ENCODE measurements at places on chromosomes 7 and 10. TPM values are rescaled to one million over a fixed set of nuclear protein-coding genes. Genes with fewer than 3 reads are reported as not detected.
A peak's percentile ranks its signal among the peaks of the same experiment; 100 is the strongest.

DNA sequence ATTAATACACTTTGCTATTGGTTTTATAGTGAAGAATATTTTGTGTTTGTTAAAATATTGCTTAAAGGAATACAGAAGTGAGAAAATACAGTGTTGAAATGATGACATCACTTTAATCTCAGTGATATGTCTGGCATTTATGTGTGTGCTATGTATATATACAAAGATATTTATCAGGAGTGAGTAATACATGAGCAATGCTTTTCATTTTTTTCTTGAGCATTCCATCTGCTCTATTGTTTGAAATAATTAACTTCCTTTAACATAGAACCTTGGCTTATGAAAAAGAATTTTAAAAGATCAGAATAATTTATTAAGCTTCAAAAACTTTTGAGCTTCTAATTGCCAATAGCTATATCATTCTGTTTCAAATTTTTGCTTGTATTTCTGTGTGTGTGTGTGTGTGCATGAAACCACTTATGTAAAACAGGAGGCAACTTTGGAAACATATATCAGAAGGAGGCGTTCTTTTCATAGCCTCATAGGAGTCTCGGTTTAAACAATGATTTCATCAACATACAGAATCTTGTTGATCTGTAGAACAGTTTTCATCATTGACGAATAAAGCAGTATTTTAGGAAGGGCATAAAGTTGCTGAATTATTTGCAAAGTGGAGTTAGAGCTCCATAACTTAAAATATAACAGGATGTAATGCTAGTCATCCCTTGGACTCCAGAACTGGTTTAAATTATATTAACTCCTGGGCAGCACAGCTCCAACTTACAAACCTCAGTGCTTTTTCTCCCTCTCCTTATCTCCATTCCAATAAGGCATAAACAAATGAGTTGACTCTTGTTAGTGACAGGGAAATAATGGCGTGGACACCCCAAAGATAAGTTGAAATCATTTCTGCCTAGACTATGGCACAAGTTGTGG is 228.4 kb upstream of the DGKB start:
- no peak overlapping the region for H3K27ac ChIP-seq
- no peak overlapping the region for H3K4me3 ChIP-seq
- no peak for DNase-seq
- no peaks in the 10 kb centered on the region for H3K27me3 ChIP-seq
- H3K4me1 ChIP-seq = peaks cover 8% of the 10 kb centered on the region
- no peaks in the 10 kb centered on the region for H3K36me3 ChIP-seq

DNA sequence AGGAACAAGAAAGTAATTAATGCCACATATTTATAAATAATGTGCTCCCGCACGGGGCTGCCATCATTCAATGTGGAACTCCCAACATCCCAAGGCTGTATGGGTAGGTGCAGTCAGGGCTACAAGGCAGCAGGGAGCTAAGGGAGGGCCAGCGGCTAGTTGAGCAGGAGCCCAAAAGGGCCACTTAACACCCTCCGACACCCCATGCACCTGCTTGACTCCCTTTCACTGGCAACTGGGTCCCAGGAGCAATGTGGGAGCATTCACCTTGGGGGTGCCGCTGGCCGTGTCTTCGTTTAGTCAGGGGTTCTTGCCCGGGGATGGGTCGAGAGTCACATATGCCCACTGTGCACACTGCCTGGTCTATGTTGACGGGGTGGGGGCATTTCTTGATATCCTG is 27.9 kb downstream of the SCART1 start:
- no peak overlapping the region for H3K27ac ChIP-seq
- H3K4me3 ChIP-seq = no peak overlapping the region
- no peaks in the 10 kb centered on the region for H3K27me3 ChIP-seq
- peaks cover 4% of the 10 kb centered on the region for H3K36me3 ChIP-seq
- H3K4me1 ChIP-seq = no peaks in the 10 kb centered on the region

DNA sequence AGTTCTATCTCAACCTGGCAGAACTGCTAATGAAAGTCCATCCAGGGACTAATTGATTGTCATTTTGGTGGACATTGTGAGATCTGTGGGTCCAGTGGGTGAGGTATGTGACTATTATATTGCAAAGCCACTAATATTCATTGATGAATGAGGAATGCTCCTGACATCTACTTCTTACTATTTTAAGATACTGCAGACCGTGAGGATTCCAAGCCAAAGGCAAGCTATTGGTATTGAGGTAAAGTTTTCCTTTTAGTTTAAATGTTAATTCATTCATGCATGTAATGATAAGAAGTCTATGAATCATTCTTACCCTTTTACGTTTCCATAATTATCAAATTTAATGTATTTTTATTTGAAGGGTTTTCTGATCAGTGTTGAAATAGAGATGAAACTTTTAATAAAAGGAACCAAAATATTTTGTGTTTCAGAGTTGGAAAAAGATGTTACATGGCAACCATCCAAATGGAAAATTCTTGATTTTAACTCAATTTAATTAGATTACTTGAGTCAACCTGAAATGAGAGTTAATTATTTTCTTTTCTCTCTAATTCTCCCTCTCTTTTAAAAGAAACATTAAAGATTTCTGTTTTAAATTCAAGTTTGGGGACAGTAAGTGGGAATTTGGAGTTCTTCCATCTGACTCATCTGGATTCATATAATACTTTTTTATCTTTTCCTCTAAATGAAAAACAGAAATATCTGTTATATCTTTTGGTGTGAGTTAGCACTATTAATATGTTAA is 39.6 kb downstream of the NUP205 start:
- DNase-seq = no peak
- peaks cover 6% of the 10 kb centered on the region for H3K4me1 ChIP-seq
- no peaks in the 10 kb centered on the region for H3K27me3 ChIP-seq

GRCh38 chr7:18306696-18307095 is 188.9 kb upstream of the HDAC9 start:
- H3K36me3 ChIP-seq = no peaks in the 10 kb centered on the region
- H3K27me3 ChIP-seq = no peaks in the 10 kb centered on the region
- H3K4me3 ChIP-seq = no peak overlapping the region
- DNase-seq = no peak

- no peak overlapping the region for H3K27ac ChIP-seq
- peaks cover 23% of the 10 kb centered on the region for H3K4me1 ChIP-seq
- no peaks in the 10 kb centered on the region for H3K27me3 ChIP-seq
- peaks cover 4% of the 10 kb centered on the region for H3K36me3 ChIP-seq
Measured at GRCh38 chr7:6056616-6057015, 25.4 kb downstream of the ANKRD61 start.

- no peak overlapping the region for H3K4me3 ChIP-seq
- H3K27me3 ChIP-seq = peaks cover 14% of the 10 kb centered on the region
- no peak for DNase-seq
- H3K4me1 ChIP-seq = peaks cover 3% of the 10 kb centered on the region
- H3K27ac ChIP-seq = no peak overlapping the region
Measured at GRCh38 chr10:103472005-103472404, 7.0 kb downstream of the CALHM3 start.

- no peaks in the 10 kb centered on the region for H3K36me3 ChIP-seq
- H3K4me3 ChIP-seq = no peak overlapping the region
- no peaks in the 10 kb centered on the region for H3K27me3 ChIP-seq
- H3K27ac ChIP-seq = no peak overlapping the region
- DNase-seq = no peak
Measured at GRCh38 chr7:30863706-30864035, 48.0 kb upstream of the AQP1 start.

The CAV2 gene
- total RNA-seq = 8.5 TPM

The SPDYE6 gene
- total RNA-seq = not detected

GRCh38 chr7:127536394-127536691 is 49.1 kb downstream of the GCC1 start:
- no peaks in the 10 kb centered on the region for H3K36me3 ChIP-seq
- peak overlapping the region; percentile 51 for H3K4me3 ChIP-seq
- DNase-seq = no peak
- no peak overlapping the region for H3K27ac ChIP-seq

The RET gene
- total RNA-seq = 2.2 TPM

GRCh38 chr7:104700336-104700735 is 313.7 kb upstream of the KMT2E start:
- H3K4me3 ChIP-seq = no peak overlapping the region
- peaks cover 2% of the 10 kb centered on the region for H3K27me3 ChIP-seq
- no peak overlapping the region for H3K27ac ChIP-seq
- H3K4me1 ChIP-seq = no peaks in the 10 kb centered on the region

DNA sequence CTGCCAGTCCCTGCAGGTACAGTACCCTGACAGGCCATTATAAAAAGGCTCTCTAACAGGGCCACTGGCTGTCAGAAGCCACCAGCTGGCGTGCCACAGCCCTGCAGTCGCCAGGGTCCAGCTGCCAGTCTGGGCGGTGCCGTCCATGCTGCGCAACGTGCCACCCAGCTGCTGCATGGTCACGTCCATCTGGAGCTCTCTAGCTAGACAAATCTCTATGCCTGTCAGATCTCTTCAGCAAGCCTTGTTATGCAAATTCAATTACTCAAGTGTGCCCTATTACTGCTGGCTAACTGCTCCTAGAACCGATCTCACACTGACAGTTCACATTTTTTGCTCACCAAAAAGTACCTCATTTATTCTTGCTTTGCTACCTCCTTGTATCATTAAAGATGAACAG is 75.9 kb downstream of the HIBADH start:
- H3K27me3 ChIP-seq = no peaks in the 10 kb centered on the region
- H3K27ac ChIP-seq = no peak overlapping the region
- H3K4me3 ChIP-seq = no peak overlapping the region
- peaks cover 14% of the 10 kb centered on the region for H3K36me3 ChIP-seq
- DNase-seq = no peak
- H3K4me1 ChIP-seq = peaks cover 16% of the 10 kb centered on the region

- H3K4me3 ChIP-seq = peak overlapping the region; percentile 72
- DNase-seq = no peak
- peaks cover 7% of the 10 kb centered on the region for H3K36me3 ChIP-seq
- peaks cover 46% of the 10 kb centered on the region for H3K4me1 ChIP-seq
- no peaks in the 10 kb centered on the region for H3K27me3 ChIP-seq
Measured at GRCh38 chr10:6164271-6165095, 38.2 kb upstream of the PFKFB3 start.

The PCLO gene
- 6.0 TPM for total RNA-seq

DNA sequence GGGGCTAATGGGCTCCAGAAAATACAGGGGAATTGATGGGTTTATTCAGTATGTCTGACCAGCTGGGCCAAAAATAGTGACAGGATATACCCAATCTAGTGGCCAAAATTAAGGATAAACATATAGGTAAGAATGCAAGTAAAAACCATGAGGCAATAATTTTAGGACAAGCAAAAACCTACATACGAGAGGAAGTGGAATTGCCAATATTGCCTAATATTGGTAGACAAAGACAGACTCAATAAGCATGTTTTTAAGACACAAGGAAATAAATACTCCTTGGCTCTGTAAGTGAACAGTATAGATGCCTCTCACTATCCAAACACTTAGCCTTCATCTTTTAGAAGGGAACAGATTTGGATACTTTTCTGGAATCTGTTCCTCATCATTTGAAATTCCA is 51.0 kb downstream of the ATXN7L1 start:
- H3K36me3 ChIP-seq = peaks cover 5% of the 10 kb centered on the region
- no peak overlapping the region for H3K4me3 ChIP-seq
- H3K27me3 ChIP-seq = no peaks in the 10 kb centered on the region
- no peak overlapping the region for H3K27ac ChIP-seq

GRCh38 chr10:28120043-28120749 is 121.3 kb upstream of the ODAD2 start:
- H3K27ac ChIP-seq = peak overlapping the region; percentile 73
- no peaks in the 10 kb centered on the region for H3K27me3 ChIP-seq
- no peak overlapping the region for H3K4me3 ChIP-seq
- DNase-seq = no peak
- H3K4me1 ChIP-seq = peaks cover 26% of the 10 kb centered on the region

The HMX3 gene
- total RNA-seq = not detected

DNA sequence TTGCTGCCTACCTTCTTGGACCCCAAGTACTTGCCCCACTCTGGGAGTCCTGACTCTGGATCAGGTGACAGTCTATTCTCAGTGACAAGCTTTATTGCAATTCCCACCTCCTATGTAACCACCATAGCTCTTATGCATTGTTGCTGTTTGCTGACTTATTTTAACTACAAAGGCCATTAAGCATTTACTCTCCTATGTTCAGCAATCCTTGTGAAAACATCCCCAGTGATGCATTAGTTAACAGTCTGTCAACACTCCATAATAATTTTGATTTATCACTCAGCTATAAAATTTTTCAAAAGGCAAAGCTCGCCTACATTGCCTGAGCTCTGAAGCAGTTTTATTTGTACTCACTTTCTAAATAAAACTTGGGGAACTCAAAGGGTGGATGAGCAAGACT is 871.8 kb upstream of the SORCS1 start:
- H3K27me3 ChIP-seq = no peaks in the 10 kb centered on the region
- no peaks in the 10 kb centered on the region for H3K4me1 ChIP-seq
- no peak overlapping the region for H3K4me3 ChIP-seq
- H3K27ac ChIP-seq = no peak overlapping the region
- H3K36me3 ChIP-seq = no peaks in the 10 kb centered on the region

GRCh38 chr7:154859747-154860620 is 142.9 kb downstream of the PAXIP1 start:
- no peaks in the 10 kb centered on the region for H3K4me1 ChIP-seq
- H3K36me3 ChIP-seq = no peaks in the 10 kb centered on the region
- no peak overlapping the region for H3K27ac ChIP-seq
- DNase-seq = no peak
- H3K27me3 ChIP-seq = peaks cover 14% of the 10 kb centered on the region
- H3K4me3 ChIP-seq = no peak overlapping the region

DNA sequence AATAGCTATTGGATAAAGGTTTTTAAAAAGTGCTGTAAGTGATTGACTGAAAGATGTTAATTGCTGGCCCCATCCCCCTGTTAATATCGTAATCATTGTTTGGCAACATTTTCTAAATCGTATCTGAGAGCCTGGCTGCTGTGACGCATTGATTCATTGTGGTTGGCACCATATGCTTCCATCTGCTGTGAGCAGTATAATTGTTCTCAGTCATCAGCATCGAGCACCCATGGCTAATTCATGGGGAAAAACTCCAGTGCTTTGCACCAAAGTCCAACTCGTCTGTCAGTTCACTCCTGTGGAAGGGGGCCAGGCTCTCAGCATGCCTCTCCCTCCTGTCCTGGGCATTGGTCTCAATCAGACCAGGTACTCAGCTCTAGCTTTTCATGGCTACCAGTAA is 205.2 kb downstream of the STK31 start:
- no peak for DNase-seq
- H3K4me3 ChIP-seq = no peak overlapping the region
- no peaks in the 10 kb centered on the region for H3K36me3 ChIP-seq
- H3K4me1 ChIP-seq = no peaks in the 10 kb centered on the region
- no peak overlapping the region for H3K27ac ChIP-seq
- H3K27me3 ChIP-seq = peaks cover 1% of the 10 kb centered on the region

The GHRHR gene
- not detected for total RNA-seq

The TRIM8 gene
- total RNA-seq = 74.3 TPM

- peaks cover 41% of the 10 kb centered on the region for H3K27me3 ChIP-seq
- H3K36me3 ChIP-seq = no peaks in the 10 kb centered on the region
- no peak overlapping the region for H3K4me3 ChIP-seq
- no peak overlapping the region for H3K27ac ChIP-seq
Measured at GRCh38 chr7:21076574-21076973, 289.9 kb upstream of the SP8 start.

Data from mesothelial cell of epicardium (in vitro differentiated cells).